Neural progenitor cell (in vitro differentiated cells): ENCODE measurements at places on chromosomes 2 and 18.

DNA sequence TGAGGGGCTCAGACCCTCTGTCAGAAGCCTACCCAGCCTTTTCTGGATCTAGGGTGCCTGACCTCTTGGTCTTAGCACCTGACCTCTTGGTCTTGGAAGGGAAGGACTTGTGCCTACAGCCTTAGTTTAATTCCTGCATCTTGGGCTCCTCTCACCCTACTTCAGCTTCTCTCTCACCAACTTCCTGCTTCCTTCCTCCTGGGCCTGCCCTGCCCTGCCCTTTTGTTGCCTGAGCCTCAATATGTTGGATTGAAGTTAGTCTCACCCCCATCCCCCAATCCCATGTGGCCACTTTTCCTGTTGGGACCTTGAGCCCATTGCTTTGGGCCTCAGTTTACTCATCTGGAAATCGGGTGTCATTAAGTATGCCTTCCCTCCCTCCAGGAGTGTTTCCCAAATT lies 206.2 kb upstream of the SKOR2 start:
- DNase-seq: no peak

DNA sequence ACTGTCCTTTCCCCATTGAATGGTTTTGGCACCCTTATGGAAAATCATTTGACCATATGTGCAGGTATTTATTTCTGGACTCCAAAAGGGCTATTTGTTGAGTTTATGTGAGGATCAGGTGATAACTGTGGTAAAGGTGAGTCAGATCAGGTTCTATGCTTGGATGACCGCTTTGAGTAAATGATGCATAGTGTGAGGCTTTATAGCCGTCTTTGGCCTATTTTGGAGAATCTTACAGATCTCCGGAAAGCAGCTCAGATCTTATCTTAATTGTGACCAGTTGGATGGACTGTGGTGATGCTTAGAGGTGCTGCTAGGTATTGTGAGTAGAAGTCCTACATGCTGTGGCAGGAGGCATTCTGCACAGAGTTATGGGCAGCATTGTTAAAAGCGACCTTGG lies 126.2 kb downstream of the METTL8 start:
- no peak for DNase-seq

GRCh38 chr18:11982981-11983380 lies 1.7 kb downstream of the IMPA2 start:
- no peak for DNase-seq

DNA sequence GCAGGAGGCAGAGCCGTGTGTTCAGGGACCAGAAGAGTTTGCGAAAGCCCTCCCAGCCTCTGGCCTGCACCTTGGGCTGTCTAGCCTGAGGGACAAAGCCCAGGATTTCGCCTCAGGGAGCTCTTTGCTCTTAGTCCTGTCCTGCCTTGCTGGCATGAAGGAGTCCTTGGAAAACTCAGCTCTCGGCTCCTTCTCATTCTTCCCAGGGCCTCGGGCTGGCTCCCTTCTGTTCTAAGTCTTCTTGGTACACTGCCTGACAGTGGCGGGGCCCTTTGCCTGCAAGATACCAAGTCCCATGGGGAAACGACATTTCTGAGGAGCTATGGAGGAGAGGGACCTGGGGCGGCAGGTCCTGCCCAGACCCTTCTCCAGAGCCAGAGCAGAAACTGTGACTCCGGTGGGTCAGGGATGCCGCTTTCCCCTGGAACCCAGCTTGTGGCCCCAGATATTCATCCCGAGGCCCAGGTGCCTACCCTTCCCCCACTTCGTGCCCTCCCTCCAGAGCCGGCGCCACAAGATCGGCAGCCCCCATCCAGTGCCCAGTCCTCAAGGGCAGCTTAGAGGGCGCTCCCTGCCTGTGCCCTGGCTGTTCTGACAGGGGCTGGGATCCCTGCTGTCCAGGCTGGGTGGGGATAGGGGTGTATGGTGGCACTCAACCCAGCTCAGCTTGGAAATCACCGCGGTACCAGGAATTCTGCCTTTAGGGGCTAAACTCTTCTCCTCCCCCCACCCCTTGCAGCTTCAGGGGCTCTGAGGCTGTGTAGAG lies 5.5 kb upstream of the CYP26B1 start:
- DNase-seq: no peak

DNA sequence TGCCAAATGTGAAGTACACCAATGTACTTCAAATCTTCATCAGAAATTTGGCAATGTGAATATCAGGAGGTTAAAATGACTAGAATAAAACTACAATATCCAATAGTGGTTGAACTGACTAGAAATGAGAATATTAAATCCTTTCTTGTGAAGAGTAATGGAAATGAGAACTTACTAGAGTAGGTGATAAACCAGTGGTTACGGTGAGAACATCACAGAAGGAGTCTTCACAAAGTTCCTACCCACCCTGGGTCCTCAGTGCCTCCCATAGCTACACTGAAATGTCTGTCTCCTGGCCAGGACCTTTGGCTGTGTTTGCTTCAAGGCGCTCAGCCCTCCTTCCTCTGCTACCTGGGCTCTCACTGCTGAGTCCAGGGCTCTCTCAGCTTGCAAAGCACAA lies 289.7 kb downstream of the STK39 start:
- no peak for DNase-seq

- no peak for DNase-seq
These were observed 80.7 kb downstream of the PSMG2 start for GRCh38 chr18:12783524-12783923.

GRCh38 chr2:70226781-70227180 lies 21.6 kb downstream of the TIA1 start:
- DNase-seq: no peak

- DNase-seq: no peak
These were observed 446.3 kb downstream of the LPIN1 start for GRCh38 chr2:12192762-12193161.

GRCh38 chr2:1686784-1687105 lies 57.6 kb downstream of the PXDN start:
- no peak for DNase-seq

GRCh38 chr2:61419129-61419528 lies 51.8 kb downstream of the USP34 start:
- no peak for DNase-seq

DNA sequence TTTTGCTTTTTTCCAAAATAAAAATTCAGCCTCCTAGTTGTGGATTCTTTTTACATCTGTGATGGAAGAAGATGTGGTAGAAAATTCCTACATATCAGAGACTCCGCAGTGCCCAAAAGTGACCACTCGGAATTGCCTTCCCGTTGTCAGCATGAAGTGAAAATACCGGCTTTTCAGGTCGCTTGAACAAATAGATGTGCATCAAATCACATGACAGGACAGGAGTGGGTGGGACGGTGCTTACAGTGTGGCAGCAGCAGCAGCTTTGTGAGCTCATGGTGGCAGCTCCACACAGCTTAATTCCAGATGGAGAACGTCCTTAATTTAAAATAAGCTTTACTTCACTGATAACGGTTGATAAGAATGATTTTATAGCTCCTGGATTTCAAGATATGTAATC lies 20.3 kb downstream of the SALL3 start:
- no peak for DNase-seq

DNA sequence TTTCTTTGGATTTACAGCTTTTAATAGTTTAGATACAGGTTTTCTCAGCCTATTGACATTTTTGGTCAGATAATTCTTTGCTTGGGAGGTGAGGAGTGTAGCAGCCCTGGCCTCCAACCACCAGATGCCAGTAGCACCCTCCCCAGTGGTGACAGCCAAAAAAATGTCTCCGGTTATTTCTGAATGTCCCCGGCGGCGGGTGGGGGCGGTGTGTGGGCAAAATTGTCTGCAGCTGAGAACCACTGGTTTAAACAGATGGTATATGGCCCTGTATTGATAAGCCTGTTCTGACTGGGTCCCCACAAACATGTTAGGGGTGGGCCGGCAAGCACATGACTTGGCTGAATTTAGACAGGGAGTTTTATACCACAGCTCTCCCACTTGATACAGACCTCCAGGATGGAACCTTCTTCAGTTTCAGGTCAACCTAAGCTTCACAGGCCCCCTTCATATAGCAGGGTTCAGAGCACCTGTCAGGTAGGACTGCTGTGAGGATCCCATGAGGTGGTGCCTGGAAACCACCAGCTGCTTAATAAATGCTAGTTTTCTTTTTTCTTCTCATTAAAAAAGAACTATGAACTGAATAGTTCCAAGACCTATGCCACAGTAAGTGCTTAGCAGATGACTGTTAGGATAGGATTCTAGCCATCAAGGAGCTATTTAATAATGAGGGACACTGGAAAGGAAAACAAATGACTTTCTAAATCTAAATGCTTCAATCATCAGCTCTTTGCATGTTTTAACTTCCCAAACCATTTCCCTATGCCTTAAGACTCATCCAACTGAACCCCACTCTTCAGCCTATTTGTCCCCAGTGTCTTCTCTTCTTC lies 18.1 kb downstream of the LPIN2 start:
- DNase-seq: no peak

DNA sequence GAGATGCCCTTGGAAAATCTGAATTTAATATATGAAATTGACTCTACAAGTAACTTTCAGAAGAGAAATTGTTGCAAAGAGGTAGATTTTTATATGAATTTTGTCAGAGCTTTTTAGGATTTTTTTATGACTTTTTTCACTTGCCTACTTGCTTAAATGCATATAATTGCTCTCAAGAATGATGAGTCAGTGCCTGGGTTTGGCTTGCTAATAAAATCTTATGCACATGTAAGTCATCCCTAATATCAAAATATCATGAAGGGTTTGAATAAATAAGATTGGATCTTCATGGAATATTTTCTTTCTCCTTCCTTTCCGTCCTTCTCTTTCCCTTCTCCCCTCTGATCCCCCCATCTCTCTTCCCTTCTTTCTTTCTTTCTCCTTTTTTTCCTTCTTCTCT lies 354.1 kb downstream of the TXNL1 start:
- DNase-seq: no peak

GRCh38 chr18:55314031-55314430 lies 274.0 kb downstream of the TCF4 start:
- no peak for DNase-seq

- DNase-seq: no peak
These were observed 62.5 kb downstream of the RPIA start for GRCh38 chr2:88753833-88754584.

DNA sequence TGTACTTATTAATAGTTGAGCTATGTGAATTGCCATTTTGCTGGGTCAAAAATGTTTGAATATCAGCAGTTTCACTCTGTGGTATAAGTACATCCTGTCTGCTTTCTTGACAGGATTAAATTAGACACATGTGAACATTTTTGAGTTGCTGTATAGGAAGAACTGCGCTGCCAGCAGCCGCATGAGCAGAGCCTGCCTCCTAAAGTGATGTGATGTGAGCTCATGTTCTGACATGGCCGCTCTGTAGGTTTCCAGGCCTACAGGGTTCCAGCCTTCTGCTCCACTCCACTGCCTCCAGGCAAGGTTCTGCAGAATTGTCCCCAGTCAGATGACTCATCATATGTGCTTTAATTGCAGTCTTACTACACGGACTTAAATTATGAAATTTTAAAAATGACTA lies 119.7 kb upstream of the NFATC1 start:
- no peak for DNase-seq

DNA sequence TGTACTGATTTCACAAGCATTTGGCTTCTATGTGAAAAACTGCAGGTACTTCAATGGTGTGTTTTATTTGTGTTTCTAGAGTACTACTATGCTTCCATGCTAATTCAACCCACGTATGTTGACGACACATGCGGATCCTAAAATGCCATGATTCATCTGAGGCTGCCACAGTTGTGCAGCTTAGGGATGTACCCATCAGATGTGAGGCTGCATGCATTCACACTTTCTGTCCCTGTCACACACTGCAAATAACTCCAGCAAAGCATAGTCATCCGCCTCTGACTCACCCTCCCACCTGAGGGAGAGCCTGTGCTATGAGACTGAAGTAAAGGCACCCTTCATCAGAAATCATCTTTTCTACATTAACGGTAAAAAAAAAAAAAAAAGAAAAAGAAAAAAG lies 22.1 kb upstream of the SERTAD2 start:
- DNase-seq: no peak

DNA sequence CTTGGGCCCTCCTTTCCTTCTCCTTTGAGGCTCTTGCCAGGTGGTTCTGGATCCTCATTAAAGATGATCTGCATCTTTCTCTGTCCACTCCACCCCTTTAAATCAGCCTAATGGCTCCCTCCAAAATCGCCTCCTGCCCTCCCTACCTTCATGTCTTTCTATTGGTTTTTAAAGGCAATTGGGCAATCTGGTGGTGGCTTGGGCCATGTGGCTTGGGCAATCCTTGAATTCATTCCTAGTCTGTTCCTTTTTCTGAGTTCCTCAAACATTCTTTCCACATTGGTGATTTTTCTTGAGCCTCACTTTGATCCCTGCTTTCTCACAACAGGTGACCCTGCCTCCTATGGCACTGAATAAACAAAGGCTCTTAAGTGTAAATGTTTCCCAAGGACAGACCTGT lies 266.2 kb upstream of the REV1 start:
- no peak for DNase-seq

- DNase-seq: no peak
These were observed 198.1 kb downstream of the ZNF407 start for GRCh38 chr18:74795751-74796150.

DNA sequence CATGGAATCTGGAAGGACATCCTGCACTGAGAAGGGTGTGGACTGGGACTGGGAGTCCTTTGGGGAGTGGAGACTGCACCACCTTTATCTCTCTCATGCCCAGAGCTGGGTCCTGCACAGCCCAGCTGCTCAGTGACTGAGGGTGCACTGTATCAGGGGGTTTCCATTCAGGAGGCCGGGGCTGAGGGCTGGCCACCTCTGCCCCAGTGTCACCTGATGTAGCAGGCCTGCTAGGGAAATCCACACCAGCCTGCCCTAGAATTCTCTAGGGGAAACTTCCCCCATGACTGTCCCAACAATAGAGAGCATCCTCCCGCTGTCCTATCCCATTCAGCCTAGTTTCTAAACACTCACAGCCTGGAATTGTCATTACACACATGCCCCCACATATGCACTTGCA lies 116.7 kb downstream of the CTIF start:
- no peak for DNase-seq

DNA sequence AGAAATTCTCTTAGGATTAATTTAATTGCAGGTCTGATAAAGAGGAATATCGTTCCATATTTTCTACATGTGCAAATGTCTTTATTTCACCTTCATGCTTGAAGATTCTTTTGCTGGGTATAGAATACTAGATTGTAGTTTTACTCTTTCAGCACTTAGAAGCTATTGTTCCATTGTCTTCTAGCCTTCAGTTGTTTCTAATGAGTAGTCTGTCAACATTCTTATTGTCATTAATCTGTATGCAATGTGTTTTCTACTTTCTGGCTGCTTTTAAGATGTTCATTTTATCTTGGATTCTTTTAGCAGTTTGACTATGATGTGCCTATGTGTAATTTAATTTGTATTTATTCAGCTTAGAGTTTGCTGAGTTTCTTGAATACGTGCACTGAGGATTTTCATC lies 64.3 kb upstream of the ZNF385B start:
- DNase-seq: no peak

DNA sequence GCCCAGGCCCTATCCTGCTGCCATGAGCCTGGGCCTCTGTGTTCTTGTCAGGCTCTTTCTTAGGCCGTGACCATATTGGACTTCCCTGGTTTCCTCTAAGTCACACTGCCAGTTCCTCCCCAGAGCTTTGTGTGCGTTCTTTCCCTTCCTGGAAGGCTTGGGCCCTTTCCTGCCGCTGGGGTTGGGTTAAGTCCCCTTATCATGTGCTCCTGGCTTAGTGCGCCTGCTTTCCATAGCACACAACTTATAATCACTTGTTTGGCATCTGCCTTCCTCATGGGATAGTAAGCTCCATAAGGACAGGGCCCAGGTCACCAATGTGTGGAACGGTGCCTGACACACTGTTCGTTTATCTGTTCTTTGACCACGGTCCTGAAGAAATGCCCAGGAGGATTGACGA lies 31.3 kb downstream of the NIFK start:
- no peak for DNase-seq
